ENCODE measurements at places on chromosomes 2 and 18.

DNA sequence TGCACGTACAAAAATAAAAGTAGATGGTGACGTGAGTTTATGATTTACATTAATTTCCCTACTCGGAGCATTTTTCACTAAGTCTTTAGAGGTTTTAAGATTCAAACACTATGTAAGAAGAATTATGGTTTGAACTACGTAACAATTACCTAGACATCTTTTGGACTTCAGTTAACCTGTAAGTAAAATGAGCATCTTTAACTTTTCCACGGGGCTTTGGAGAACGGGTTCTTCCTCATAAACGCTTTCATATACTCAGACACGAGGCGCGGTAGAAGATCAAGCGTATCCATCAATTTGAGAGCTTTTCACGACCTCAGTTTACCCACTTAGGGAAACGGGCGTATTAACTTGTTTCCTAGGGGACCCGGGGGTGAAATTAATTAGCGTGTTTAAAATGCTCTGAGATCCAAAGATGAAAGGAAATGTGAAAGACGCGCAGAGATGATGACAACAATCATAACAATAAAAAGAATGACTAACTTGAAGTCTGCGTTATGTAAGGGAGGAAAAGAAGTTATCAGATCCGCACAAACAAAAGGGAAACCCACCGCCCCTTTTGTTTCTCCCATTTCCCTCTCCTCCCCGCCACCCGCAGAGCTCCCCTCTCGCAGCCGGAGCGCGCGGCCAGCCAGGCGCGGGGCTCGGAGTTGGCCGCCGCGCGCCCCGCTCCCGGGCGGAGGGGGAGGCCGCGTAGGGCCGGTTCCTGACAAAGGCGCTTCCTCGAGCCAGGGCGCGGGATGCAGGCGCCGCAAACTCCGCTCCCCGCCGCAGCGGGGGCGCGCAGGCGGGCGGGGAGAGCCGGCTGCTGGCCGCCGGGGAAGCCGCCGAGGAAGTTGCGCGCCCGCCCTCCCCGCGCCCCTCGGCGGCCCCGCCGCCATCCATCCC is 807 bp downstream of the PELI1 start:
- DNase-seq = peak; percentile 28

DNA sequence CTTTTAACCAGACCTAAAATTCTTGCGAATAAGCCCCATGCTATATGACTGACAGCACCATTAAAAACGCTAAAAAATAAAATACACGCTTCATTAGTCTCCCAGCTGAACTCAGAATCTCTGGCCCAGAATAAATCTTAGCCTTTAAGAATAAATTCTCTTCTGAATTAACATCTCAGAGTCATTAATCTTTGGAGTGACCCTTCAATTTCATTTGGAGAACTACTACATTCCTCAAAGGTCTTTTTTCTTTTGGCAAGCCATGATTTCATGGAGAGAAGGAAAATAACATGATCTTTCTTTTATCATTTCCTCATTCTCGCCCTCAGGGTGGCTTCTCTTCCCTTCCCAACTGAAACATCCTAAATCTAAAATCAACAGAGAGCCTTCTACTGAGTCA is 259.0 kb downstream of the AFF3 start:
- no peak for DNase-seq

- no peak for DNase-seq
Measured at GRCh38 chr18:38941711-38942561, 1376.3 kb upstream of the CELF4 start.

GRCh38 chr2:240328526-240328925 is 106.9 kb upstream of the GPC1 start:
- DNase-seq = no peak

GRCh38 chr2:162368494-162368893 is 24.6 kb downstream of the GCA start:
- no peak for DNase-seq

GRCh38 chr18:73626221-73626620 is 521.4 kb downstream of the FBXO15 start:
- no peak for DNase-seq

GRCh38 chr2:174858745-174859144 is 94.5 kb upstream of the CHRNA1 start:
- no peak for DNase-seq

DNA sequence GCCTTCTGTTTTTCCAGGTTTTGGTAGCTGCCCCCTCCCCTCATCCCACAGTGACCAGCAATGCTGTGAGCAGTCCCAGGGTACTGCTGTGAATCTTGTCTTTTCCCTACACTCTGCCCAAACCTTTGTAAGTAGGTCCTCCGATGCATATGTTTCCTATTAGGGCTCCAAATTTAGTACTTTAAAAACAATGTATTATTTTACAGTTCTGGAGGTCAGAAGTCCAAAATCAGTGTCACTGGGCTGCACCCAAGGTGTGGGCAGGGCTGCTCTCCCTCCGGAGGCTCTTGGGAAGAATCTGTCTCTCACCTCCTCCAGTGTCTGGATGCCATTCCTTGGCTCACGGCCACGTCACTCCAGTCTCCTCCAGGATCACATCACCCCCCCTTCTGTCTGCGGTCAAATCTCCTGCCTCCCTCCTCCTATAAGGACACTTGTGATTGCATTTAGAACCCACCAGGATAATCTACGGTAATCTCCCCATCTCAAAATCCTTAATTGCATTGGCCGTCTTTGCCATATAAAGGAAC is 208.5 kb downstream of the SH3BP4 start:
- no peak for DNase-seq

DNA sequence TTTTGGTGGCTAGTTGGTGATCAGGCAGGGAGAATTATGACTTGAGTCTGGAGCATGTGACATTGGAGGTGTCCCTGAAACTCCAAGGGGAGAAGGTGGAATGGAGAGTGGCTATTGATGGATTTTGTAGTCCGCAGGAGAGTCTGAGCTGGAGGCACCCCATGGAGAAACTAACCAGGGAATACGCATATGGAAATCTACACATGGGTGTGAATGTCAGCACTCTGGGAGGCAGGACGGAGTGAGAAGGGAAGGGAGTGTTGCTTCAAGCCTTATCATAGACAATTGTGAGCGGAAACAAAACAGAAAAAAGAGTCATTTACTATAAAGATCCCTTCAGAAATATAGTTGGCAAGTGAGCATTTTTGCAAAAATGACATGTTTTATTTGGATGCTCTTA is 667 bp upstream of the SCYGR4 start:
- DNase-seq = no peak

GRCh38 chr2:8441371-8441770 is 240.5 kb upstream of the ID2 start:
- DNase-seq = no peak

DNA sequence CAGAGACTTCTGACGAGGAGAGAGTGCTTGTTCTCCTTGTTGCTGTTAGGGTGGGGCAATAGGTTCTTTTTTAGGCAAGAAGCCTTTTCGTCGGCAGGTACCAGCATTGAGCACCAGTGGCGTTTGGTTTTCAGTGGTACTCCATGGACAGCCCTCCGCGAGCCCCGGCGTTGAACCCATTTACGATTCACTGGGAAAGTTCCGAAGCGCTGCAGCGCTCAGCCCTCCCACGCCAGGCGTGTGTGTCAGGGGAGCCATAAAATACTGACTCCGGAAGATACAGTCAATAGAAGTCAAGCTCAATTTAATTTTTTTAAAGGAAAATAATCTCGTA is 494 bp upstream of the ROCK1 start:
- DNase-seq = peak; percentile 61

DNA sequence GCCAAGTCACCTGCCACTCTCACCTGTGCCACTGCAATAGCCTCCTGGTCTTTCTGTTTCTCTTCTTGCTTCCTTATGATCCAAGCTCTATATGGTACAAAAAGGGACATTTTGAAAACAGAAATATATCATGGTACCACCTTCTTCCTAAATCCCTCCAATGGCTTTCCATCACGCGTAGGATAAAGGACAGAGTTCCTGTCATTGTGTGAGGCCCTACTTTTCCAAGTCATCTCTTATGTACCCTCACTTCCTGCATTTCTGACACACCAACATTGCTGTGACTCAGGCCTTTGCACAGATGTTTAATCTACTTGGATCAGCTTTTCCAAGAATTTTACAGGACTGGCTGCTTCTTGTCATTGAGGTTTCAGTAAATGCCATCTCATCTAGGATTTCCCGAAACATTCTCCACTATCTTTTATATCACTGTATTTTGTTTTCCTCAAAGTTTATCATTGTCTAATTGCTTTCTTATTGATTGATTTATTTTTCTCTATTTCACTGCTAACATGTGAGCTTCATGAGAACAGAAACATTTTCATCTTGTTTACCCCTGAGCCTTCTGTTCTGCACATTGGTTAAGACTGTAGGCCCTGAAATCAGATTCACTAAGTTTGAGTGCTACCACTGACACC is 426.1 kb upstream of the FANCL start:
- no peak for DNase-seq

DNA sequence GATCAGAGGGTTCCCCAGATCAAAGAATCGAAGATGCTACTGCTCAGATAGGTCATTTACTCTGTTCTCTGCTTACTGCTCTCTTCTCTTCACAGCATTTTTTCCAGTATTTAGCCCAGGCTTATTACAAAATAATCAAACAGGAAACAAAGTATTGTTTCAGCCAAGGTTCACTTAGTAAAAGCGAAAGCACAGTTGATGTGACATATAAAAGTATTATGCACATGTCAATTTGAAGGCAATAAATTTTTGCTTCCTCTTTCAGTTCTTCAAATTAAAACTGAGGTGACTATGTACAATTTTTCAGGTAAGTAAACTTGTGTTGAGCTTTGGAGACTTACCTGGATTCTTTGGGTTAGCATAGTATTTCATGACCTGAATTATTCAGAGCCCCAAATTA is 262.8 kb upstream of the CHST9 start:
- DNase-seq = no peak

GRCh38 chr2:113857464-113857863 is 32.4 kb upstream of the ACTR3 start:
- no peak for DNase-seq

DNA sequence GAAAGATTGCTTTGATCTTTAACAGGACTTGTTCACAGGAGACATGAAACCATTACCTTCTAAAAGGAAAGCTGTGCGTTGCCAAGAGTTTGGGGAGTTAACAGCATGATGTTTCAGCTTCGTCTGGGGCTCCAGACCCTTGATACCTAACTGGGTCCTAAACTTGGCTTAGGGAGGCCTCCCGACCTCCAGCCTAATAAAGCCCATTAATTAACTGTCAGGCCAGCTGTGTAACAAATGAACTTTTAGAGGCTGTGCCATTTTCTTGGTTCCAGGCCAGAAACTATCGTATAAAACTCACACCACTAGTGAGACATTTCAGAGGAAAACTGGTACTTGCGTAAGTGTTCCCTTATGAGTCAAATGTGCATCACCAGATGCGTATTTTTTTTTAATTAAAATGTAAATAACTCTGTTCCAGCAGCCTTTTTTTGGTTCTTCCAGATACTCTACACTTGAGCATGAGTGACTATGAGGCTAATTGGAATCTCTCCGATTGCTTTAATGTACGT is 236.5 kb downstream of the BCL2 start:
- no peak for DNase-seq

- DNase-seq = no peak
Measured at GRCh38 chr2:146481629-146482028, 1363.2 kb upstream of the ACVR2A start.

GRCh38 chr2:101524806-101525430 is 50.0 kb upstream of the RFX8 start:
- DNase-seq = no peak
